Activated naive CD8-positive, alpha-beta T cell treated with anti-CD3 and anti-CD28 coated beads for 36 hours (primary cell): ENCODE measurements at places on chromosomes 16 and 17.

DNA sequence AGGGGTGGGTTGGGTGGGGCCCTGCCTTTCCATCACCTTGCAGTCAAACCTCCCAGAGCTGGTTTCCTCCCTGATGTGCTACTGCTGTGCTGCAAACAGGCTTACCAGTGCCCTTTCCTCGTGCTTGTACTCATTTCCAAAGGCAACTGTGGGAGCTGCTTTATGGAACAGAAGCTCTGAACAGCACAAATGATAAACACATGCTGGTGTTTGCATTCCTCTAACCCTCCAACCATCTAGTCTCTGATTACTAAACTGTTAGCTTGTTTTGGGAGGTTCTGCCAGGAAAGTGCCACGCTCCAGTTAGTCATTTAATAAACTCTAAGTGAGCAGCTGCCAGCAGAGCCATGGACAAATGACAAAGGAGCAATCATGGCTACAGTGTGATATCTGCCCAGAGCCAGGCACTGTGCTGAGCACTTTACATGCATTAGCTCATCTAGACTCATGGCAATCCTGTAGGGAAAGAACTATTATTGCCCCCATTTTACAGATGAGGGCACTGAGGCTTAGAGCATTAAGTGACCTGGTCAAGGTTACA is 110.4 kb downstream of the VAT1L start:
- no peak for DNase-seq

DNA sequence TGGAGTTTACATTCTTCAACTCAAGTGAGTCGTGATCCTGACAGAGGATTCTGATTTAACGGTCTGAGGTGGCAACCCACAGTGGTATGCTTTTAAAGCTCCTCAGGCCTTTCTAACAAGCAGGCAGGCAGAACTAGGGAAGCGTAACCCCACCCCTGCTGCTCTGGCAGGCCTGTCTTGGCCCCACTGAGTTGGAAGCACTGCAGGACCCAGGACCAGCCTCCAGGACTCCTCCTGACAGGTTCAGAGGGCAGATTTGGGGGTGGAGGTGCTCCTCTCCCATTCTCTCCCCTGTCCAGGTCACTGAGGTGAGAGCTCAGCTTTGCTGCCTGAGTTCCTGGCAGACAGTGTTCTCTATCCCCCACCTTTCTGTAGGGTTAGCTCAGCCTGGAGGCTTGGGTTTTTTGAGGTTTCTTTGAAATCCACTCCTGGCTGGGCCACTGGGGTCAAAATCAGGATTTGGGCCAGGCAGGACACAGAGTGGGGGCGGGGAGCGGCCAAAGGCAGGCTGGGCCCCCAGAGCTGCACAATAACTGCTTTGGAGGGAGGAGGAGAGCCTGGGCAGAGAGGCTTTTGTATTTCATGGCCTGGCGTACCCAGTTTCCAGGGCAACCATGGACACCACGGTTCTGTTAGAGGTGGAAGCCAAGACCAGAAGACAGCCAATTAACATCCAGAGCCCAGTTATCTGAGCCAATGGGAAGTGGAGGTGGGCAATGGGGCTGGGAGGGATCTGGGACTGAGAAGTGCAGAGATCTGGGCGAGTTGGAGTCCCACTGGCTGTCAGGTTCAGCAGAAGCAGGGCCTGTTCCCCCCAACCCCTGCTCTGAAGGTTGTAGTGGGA is 9.5 kb downstream of the MRPL27 start:
- DNase-seq: no peak

DNA sequence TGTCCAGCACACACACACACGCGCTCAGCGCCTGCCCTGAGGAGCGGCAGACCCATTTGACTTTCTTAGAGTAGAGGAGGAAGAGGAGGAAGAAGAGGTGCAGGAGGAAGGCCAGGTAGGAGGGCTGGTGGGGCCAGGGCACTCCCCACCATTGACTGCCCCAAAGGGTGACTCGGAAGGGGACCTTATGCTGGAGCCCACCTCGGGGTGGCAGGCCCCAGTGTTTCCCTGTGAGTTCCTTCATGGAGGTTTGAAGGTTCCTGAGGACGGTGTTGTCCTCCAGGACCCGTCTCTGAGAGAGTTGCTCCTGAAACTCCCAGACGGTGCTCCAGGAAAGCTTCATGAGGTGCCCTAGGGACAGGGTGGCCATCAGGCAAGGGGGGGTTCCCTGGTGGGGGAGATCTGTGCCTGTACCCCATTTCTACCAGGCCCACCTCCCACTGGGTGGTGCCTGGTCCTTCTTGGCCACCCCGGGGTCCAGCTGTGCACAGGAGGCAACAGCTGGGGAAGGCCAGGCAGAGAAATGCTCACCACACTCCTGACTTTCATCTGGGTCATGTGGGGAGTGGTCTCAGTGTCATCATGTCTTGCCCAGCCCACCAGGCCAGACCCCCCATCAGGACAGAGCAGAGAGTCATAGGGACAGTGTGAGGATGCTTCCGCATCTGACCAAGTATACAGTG is 89.5 kb downstream of the TNFRSF13B start:
- no peak for DNase-seq

DNA sequence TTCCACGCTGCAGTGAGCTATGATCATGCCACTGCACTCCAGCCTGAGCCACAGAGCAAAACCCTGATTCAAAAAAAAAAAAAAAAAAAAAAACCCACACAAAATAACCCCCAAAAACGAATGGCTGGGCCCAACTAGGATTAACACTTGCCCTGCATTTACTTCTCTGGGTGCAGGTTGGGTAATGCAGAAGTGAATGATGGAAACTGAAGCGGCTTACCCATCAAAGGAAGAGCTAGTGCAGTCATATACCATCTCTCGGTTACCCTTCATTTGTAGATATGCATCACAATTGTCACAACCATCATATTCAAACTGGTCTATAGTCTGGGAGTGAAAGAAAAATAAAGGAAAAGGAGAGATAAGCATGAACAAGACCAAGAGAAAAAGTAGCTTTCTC is 819 bp downstream of the SUPT4H1 start:
- DNase-seq: no peak

- DNase-seq: no peak
These were observed 88.5 kb downstream of the CLEC16A start for GRCh38 chr16:11032922-11033291.

GRCh38 chr16:30087181-30087898 is 4.4 kb downstream of the TBX6 start:
- DNase-seq: no peak

GRCh38 chr16:76484020-76484419 is 206.8 kb downstream of the CNTNAP4 start:
- no peak for DNase-seq

DNA sequence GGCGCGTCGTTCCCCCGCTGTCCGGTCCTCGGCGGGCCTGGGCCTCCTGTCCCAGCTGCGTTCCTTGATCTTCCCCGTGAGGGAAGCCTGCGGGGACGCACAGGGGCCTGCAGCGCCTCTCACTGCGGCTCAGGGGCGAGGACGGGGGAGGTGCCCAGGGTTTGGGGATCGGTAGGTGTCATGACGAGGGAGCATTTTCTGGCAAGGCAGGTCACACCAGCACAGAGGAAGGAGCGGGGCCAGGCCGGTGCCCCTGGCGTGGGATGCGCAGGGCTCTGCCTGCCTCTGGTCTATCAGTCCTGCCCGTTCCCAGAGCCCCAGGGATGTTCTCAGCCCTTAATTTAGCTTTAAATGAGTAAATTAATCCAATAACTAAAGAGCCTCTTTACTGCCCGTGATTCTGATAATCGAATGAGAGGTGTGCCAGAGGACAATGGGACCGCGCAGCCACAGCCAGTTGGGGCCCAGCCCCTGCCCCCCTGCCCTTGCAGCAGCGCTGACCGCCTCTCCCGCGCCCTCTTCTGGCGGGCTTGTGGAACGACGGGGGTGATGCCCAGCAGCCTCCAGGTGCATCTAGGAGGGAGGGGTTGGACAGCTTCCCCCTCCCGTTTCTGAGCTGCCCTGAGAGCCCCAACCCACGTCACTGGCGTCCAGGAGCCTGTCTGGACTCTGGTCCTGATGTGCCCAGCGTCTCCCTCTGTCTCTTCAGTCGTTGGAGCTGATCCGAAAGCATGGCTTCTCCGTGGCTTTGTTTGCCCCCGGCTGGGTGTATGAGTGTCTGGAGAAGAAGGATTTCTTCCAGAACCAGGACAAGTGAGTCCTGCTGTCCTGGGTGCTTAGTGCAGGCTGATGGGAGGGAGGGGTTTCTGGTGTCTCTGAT is 7.9 kb downstream of the ENGASE start:
- peak; percentile 55 for DNase-seq

GRCh38 chr17:48322060-48322459 is 108.0 kb downstream of the SKAP1 start:
- no peak for DNase-seq

GRCh38 chr16:66774981-66775380 is 23.6 kb upstream of the DYNC1LI2 start:
- no peak for DNase-seq

- DNase-seq: no peak
These were observed 921 bp downstream of the RND2 start for GRCh38 chr17:43025766-43026537.

GRCh38 chr16:51243936-51244436 is 92.9 kb upstream of the SALL1 start:
- no peak for DNase-seq

DNA sequence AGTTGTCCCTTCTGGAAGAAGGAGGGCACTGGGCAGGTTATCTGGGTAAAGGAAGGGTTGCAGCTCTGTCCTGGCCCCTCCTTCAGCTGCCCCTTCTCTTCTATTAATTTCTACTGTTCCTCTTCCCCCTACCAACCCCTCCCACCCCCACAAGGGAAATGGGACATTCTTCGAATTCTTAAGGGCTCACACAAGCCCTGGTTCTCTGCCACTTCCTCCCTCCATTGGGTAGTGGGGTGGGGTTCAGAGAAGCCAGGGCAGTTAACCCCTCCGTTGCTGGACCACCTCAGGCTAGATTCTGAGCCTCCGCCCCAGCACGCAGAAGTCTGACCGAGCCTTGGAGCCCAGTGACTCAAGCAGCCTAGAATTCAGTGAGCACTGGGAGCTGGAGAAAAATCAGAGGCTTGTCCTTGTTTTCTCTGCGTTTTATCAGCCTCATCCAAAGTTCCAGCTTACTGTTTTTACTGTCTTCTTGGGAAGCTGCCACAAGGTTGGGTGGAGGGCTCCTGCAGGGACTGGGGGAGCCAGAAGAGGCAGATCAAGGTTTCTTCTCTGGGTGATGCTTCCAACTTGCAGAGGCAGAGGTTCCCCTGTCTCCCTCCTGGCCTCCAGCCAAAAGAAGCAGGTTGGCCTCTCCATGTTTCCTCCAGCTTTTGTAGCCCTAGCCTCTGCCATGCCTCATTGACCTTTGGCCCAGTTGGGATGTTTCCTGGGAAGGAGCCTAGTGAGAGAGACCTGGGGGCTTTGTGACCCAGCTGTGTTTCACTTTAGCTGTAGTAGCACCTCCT is 10.2 kb downstream of the LASP1 start:
- DNase-seq: no peak

- no peak for DNase-seq
These were observed 16.6 kb downstream of the HSD17B2 start for GRCh38 chr16:82051656-82052055.

GRCh38 chr17:66468241-66469087 is 166.1 kb downstream of the PRKCA start:
- DNase-seq: no peak

DNA sequence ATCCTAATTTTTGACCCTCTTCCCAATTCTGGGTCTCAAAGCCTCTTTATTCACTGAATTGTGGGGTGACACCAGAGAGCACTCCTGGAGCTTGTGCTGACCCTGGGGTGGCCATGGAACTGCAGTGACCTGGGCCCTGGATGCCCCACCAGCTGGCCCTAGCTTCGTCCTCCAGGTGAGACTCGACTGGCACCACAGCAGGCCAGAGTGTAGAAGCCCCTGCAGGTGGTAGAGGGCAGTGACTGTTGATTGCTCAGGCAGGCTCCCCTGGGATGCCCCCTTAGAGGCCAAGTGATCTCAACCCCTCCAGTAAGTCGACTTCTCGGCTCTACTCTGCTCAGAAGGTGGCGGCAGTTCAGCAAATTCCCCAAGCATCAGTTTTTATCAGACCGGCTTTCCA is 6.4 kb downstream of the FA2H start:
- no peak for DNase-seq

GRCh38 chr16:85584267-85584666 is 28.9 kb upstream of the GSE1 start:
- no peak for DNase-seq

- no peak for DNase-seq
These were observed 116.2 kb downstream of the C17orf67 start for GRCh38 chr17:56717471-56717870.

- DNase-seq: no peak
These were observed 96.4 kb downstream of the MSI2 start for GRCh38 chr17:57352665-57353175.

GRCh38 chr17:1755827-1756262 is 6.0 kb upstream of the SERPINF1 start:
- DNase-seq: no peak

DNA sequence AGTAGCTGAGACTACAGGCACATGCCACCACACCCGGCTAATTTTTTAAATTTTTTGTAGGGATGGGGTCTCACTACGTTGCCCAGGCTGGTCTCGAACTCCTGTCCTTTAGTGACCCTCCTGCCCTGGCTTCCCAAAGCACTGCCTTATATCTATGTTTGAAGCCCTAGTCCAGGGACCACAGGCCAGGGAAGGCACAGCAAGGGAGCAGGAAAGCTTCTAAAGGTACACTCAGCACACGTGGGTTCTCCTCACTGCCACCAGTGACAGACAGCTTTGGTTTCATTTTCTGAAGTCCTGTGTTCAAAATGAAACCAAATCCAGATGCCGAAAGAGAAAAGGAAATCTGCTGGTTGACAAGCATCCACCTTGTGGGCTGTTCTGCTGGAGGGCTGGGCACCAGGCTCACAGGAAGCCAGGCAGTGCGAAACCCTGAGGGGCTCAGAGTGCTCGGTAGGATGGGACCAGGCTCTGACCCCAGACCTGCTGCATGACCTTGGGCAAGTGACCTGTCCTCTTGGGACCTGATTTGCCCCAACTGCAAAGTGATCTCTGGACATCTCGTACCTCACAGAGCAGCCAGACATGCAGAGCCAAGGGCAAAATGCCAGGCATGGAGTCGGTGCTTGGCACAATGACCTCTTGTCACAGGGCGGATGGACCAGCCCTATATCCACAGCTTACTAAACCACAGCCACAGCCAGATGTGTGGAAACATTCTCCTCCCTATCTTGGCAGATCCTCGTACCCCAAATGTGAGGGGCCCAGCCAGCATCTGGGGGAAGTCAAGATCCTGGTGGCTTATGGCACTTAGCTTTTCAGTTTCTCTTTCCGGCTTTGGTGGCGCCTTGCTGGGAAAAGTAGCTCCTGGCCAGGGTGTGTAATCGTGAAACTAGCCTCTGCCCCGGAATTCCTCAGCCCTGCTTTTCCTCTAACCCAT is 2.8 kb upstream of the SOCS1 start:
- peak; percentile 62 for DNase-seq

GRCh38 chr17:61477204-61477834 is 25.1 kb downstream of the TBX4 start:
- DNase-seq: no peak

- no peak for DNase-seq
These were observed 139.5 kb downstream of the MSI2 start for GRCh38 chr17:57395721-57396321.

GRCh38 chr17:7697828-7698588 is 7.0 kb upstream of the EFNB3 start:
- no peak for DNase-seq

- DNase-seq: no peak
These were observed 20.3 kb downstream of the KPNB1 start for GRCh38 chr17:47670064-47670463.

- peak; percentile 47 for DNase-seq
These were observed 68.6 kb downstream of the HAPSTR1 start for GRCh38 chr16:9159839-9160550.

GRCh38 chr17:41793784-41794539 is 7.5 kb upstream of the JUP start:
- DNase-seq: no peak

GRCh38 chr17:82200743-82201497 is 11.7 kb downstream of the CCDC57 start:
- peak; percentile 77 for DNase-seq
